ENCODE measurements at places on chromosomes 6 and 20.

DNA sequence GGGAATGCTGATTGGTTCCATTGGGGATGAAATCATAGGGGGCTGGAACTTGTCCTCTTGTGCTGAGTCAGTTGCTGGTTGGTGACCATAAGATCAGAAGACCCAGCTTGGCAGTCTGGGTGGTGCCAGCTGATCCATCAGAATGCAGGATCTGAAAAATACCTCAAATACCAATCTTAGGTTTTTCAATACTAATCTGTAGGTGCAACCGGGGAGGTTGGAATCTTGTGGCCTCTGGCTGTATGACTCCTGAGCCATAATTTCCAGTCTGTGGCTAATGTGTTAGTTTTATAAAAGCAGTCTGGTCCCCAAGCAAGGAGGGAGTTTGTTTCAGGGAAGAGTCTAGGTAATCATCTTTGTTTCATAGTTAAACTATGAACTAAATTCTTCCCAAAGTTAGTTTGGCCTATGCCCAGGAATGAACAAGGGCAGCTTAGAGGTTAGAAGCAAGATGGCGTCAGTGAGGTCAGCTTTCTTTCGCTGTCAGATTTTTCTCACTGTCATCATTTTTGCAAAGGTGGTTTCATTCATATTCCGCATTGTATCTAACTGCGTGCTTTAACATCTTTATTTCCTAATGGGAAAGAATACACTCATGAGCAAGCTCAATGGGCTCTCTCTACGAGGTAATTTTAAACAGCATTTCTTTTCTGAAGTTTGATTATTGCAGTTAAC lies 2.0 kb downstream of the ARMH2 start:
- no peak for DNase-seq

GRCh38 chr6:108071736-108072276 lies 2.7 kb downstream of the OSTM1 start:
- DNase-seq: no peak

GRCh38 chr6:129776542-129777330 lies 66.8 kb upstream of the ARHGAP18 start:
- DNase-seq: no peak

DNA sequence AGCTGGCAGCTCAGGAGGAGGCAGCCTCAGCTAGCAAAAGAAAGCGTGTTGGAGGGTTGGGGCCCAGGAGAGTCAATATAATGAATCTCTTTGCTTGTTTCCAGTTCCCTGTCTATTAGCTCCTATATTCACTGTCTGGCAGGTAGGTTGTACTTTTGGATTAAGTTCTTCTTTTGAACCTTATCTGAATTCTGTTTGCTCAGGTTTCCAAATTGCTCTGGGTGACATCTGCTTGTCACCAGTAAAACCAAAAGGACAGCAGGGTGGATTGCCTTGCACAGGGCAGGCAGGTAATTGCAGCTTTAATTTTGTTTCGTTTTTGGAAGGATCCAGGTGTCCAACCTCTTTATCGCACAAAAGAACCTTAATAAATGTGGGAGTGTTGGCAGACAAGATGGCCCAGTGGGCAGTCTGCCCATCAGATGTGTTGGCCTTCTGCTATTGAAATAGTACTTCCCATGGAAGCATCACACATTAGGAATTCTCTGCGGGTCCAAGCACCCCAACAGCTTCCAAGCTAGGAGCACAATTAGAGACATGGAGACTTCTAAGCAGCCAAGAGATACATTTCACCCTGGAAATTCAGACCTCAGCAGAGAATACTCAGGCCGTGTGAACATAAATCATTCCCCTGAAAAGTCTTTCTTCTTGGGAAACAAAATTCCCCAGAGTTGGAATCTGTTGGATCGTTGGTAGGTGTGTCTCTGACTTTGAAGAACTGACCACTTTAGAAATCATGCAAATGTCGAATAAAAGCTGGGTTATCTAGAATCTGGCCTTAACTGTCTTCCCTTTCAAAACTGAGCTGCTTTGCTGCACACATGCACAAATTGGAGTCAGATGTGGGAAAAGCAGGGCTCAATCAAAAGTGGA lies 286.9 kb upstream of the BMP2 start:
- DNase-seq: no peak

GRCh38 chr6:168950858-168951214 lies 302.8 kb downstream of the THBS2 start:
- DNase-seq: no peak

DNA sequence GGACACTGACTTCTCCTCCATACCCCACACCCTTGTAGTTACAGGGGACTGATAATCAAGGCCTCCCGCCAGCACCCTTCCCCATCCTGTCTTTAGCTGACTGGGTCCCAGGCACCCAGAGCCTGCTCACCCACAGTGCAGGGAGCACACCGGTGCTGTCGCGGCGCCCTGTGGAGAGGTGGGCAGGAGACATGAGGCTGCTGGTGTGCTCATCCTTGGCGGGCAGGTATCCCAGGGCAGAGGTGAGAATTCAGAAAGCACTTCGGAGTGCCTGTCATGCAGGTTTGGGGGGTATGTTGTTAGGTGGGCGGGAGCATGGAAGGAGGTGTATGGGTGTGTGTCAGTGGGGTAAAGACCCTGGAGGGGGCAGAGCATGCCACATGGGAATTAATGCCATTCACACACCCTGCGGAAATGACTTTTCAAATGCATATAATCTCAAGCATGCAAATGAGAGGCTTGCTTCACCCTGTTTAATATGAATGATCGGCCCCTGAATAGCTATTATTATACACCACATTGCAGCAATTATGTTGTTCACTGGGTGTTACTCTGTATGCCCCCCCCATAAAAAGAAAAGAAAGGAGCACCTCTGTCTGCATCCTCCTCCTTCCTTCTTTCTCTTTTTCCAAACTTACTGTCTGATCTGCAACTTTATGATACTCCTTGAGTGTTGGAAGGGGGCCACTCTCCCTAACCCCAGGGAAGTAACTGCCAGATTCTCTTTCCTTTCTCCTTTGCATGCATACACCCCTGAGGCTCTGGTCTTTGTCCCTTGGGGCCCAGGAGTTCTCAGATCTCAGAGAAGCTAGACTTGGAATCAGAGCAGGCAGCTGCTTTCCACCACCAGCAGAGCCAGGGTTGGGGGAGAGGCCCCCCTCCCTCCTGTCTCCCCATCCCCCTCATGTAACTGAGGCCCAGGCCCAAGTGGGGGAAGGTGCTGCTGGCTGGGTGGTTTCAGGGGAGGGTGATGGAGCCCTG lies 16.0 kb downstream of the FOXP4 start:
- no peak for DNase-seq

DNA sequence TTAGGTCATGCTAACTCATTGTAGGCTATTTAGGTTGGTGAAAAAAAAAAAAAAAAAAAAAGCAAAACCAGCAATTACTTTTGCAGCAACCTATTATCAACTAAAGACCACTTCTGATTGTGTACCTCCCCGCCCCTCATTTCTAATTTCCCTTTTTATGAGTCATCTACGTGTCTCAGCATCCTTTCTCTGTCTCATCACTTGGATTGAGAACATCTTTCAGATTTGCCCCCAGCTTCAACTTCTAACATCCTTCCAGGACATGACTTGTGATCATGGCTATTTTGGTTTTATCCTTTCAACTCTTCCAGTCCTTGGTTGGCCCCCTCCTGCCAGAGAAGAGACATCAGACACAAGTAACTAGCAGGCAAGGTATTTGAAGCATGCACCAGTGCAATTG lies 156.7 kb upstream of the CCN2 start:
- DNase-seq: no peak

DNA sequence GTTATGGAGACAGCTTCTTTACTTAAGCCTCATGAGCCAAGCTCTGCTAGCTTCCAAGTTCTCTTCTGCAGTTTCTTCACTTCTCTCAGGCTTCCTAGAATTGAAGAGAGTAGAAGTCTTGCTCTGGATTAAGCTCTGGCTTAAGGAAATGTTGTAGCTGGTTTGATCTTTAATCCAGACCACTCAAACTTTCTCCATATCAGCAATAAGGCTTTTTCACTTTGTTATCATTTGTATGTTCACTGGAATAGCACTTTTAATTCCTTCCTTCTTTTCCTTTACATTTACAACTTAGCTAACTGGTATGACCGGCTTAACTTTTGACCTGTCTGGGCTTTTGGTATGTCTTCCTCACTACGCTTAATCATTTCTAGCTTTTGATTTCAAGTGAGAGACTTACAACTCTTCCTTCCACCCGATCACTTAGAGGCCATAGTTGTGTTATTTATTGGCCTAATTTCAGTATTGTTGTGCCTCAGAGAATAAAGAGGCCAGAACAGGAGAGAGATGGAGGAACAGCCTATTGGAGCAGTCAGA lies 236.6 kb upstream of the BMP2 start:
- no peak for DNase-seq

GRCh38 chr20:31948008-31948407 lies 3.8 kb downstream of the PDRG1 start:
- DNase-seq: no peak

DNA sequence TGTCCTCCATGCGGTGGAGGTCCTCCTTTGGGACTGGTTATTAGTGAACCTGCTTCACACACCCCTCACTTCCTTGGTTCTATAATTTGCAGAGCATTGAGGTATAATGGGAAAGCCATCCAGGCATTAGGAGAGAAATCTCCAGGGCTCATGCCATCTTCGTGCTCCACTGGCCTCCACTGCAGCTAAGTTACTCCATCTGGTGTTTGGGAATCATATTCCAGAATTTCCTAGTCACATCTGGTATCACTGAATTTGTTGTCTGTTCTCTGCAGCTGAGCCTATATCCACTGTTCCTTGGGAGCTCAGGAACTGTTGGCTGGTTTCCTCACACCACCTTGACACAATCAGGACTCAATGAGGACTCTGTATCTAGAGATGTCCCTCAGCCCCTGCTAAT lies 173.0 kb upstream of the TSHZ2 start:
- DNase-seq: no peak

DNA sequence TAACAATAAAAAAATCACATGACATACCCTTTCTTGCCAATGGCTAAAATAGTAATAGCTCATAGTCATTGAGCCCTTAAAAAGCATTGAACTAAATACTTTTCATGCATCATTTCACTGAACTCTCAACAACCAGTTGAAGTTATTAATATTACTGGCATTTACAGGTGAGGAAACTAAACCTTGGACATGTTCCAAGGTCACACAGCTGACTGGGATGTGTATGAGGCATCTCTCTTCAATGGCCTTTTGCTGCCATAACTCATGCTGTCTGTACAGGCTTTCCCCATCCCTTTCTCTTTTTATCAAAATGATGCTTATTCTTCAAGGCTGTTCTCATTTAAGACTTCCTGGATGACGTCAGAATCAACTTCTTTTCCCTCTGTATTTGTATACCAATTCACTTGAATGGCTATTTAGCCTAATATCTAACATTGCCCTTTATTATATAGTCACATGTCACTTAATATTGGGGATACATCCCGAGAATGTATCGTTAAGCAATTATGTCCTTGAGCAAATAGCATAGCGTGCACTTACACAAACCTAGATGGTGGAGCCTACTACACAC lies 476.4 kb downstream of the KIF16B start:
- DNase-seq: no peak

Data from T-helper 22 cell (primary cell).